RPMI7951 (cell line): ENCODE measurements at places on chromosomes 1 and 21.

- DNase-seq, result no peak
These were observed 46.0 kb upstream of the FOXO6 start for GRCh38 chr1:41315146-41315822.

DNA sequence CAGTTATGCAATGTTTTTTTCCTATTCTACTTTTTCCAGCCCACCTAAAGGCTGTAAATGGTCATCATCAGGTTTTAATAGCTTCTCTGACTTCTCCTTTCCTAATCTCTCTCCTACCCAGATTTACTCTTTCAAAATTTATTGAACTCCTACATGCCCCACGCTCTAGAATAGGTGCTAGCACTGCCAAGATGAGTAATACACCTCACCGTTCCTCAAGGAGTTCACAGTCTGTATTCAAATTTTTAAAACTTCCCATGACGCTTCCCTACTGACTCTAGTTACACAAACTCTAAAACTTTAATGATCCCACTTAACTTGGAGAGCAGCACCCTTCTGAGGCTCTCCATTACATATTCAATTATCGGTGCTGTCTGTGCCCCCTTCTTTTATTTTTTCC, 51.6 kb downstream of the ALG14 start:
- DNase-seq, result no peak

- no peak for DNase-seq
These were observed 66.8 kb downstream of the OBSCN start for GRCh38 chr1:228274452-228275178.

DNA sequence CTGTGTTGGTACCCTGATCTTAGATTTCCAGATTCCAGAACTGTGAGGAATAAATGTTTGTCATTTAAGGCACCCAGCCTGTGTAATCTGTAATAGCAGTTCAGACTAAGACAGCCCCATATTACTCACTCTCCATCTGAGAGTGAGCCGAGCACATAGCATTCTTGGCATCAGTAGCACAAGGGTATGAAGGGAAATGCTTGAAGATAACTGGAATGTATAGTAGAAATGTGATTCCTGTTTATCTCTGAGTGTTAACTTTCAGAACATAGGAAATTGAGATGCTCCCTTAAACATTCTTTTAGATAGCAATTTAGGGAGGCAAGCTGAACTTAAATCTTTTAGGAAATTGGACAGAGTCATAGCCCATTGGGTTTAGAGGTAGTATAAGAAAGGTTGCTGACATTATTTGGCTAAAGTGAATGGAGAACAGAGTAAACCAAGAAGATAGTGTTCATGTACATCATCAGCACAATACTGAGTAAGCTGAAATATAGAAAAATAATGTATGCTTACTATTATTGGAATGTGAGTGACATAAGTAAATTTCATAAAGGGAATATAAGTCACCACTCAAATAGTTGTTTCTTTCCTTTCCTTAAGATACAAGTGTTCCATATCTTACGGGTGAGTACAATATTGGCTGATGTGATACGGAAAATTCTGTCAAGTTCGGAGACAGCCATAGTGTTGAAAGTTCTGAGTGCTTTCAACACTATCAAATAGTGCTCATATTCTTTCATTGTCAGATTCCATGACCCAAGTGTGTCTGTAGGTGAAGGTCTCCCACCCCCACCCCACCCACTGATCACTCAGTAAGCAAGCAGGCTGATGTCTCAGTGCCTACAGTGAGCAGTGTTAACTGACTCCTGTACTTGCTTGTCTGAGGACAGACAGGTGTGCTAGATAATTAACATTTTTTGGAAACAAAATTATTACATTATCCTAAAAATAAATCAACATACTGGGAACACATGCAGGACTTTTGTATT, 73.7 kb downstream of the LRRC8D start:
- peak; percentile 70 for DNase-seq

GRCh38 chr1:38055398-38055797, 8.8 kb upstream of the POU3F1 start:
- DNase-seq, result no peak

DNA sequence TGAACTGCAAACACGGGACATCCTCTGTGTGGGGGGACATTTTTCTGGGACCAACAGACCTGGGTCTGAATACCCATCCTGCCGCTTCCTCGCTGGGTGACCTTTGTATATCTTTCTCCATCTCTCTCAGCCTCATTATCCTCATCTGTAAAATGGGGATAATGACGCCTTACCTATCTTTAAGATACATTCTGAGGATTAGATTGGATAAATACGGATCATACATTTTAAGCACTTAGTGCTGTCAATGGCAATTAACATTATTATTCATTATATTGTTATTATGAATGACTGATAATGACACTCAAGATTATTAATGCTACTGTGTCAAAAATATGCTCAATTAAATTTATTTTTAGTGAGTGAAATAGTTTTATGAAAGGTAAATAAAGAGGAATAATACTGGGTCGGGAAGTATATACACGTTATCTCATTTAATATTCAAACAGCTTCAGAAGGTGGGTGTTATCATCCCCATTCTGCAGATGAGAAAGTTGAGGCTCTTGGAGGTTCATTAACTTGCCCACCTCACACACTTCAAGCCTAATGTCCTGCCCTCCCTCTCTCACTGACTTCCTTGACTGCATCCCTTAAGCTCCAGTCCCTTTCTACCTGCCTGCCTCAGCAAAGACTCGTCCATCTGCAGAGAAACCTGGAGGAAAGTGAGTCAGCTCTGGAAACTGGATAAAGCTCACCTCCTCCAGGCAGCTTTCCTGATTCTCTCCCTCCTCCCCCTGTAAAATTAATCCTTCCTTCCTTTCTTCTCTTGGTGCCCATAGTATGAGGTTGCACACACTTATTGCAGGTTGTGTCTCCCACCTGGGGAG, 120.7 kb upstream of the JUN start:
- DNase-seq, result no peak

DNA sequence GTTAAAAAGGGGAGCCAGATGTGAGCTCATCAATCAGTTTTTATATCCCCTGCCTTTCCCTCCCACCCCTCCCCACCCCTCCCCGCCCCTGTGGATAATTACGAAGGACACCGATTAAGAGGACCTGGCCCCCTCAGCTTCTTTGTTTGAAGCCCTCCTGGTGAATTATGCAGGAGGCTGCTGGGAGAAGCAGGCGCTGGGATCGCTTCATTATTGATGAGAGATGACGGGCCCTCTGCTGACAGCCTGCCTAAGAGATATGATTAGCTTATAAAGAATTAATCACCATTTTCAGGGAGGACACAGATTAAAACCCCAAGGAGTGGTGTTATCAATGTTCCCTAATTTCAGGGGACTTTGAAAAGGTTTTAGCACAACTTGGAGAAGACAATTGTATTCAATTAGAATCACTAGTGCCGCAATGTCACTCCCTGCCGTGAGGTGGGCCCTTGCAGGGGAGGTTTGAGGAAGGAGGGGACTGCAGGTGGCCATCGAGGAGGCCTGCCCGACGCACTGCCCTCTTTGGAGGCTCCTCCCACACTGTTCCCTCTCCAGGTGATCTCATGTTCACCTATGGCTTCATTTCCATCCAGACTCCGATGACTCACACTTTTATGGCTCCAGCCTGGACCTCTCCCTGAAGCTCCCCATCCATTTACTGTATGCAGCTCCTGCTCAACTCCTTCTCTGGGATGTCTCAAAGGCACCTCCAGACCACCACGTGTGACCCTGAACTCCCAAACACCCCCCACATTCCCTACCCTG, 67.0 kb upstream of the KLHDC7A start:
- DNase-seq, result no peak

DNA sequence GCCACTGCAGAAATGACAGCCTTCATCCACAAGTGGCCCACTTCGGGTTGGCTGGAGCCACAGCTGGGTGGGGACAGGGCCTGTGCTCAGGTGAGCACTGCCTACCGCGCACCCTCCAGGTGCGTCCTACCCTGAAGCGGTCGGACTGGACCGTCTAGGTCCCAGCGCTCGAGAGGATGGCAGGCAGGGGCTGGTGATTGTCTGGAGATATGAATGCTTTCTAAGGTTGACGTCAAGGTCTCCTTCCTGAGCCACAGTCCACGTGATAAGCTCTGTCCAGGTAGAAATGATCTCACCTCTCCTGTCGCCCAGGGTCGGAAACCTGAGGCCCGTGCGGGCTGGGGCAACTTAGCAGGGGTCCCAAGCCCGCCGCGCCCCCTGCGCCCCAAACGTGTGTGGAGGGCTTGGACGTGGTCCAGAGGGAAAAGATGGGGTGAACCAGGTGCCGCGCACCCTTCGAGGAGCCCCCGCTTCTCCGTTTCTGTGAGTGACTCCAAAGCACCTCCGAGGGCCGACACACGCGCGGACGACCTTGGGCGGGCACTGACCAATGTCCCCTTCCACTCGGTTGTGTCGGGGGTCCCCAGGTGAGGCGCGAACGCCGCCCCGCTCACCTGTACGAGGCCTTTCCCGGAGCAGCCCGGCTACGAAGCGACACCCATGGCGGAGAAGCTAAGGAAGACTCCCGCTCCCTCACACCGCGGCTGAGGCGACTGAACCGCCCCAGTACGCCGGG, 853 bp upstream of the DOP1B start:
- no peak for DNase-seq

GRCh38 chr1:10635085-10635896, 160.5 kb downstream of the PEX14 start:
- no peak for DNase-seq

DNA sequence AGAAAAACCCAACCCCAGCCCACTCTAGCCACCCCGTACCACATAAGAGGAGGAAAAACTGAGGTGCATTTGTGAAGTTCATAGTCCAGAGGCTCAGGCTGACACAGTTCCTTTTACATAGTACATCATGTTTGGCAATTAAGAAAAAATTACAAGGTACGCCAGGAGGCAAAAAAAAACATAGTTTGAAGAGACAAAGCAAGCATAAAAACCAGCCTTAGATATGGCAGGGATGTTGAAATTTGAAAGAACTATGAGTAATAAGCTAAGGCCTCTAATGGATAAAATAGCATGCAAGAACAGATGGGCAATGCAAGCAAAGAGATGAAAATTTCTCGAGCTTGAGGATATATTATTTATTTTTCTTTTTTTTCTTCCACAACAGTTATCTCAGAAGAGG, 31.9 kb downstream of the MIXL1 start:
- DNase-seq, result no peak

GRCh38 chr1:70503358-70503757, 92.3 kb downstream of the CTH start:
- DNase-seq, result peak; percentile 46

DNA sequence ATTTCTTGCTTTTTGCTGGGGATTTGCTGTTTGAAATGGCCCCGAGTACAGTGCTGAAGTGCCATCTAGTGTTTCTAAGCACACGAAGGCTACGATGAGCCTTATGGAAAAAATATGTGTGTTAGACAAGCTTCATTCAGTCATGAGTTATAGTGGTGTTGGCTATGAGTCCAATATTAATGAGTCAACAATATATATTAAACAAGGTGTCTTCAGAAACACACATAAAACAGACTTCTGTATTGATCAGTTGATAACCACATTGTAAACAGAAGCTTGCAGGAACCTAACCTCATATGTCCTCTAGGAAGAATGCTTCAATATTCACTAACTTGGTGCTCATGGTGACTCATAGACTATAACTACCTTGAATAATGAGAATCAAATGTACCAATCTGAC, 1.7 kb upstream of the GJB5 start:
- no peak for DNase-seq

- no peak for DNase-seq
These were observed 20.1 kb downstream of the KIAA0040 start for GRCh38 chr1:175172503-175172902.

DNA sequence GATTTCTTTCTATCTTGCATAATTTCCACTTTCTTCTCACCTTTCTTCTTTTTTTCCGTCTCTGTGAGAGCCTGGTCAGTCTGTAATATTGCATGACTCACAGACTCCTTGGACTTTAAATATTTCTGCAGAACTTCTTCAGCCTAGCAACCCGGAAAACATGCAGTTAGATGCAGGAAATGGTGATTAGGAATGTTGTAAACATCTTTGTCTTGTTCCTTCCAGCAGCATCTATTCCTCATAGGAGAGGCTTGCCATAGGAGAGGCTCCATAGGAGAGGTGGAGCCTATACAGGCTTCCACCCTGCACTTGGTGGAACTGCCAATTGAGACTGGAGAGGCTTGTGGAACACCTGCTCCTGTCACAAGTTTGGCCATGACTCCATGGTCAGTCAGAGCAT, 10.0 kb downstream of the GBP5 start:
- DNase-seq, result peak; percentile 7

DNA sequence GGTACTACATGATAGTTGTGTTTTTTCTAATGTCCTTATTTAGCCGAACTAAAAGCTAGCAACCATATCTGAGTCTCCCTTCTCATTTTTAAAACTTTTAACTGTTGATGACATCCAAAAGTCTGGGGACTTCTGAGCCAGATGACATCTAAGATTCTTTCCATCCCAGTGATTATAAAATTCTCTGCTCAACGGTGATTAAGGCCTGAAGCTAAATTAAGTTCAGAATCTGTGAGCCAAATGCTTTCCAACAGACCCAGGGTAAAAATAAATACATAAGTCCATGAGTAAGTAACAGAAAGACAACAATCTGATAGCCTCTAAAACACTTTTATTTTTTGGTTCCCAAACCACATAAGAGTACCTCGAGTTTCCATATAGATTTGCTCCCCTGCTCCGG, 13.1 kb upstream of the PTP4A2 start:
- no peak for DNase-seq

DNA sequence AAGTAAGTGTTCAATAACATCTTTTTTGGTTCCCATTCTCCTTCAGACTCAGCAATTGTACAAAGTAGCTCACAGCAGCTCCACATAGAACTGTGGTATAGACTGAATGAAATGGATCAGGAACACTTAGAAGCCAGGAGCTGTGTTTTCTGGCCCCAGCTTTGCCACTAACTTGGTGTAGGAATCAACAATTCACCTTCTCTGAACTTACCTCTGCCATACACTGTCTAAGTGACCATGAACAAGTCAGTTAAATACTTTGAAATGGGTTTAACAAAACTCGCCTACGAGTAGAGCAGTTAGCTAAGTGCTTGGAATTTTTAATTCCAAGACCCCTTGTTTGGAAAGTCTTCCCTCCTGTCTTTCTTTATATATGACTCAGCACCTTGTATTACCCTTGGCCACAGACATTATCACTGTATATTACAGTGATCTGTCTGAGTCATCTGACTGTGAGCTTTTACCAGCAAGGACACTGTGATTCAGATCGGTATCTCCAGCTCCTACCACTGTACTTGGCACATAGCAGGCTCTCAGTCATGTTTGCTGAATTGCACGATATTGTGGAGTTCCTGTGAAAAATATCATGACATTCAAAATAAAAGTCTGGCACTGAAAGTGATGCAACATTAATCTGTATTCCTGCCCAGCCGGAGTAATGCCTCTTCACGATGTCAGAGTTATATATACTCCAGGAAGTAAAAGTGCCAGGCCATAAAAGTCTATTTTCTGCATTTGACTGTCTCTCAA, 101.7 kb upstream of the BEND5 start:
- peak; percentile 95 for DNase-seq
